Activated T-helper 17 cell treated with anti-CD3 and anti-CD28 coated beads, Interleukin-2, amount 50 U/mL, for 72 hours (primary cell): ENCODE measurements at places on chromosomes 6 and 20. TPM values are rescaled to one million over a fixed set of nuclear protein-coding genes. Genes with fewer than 3 reads are reported as not detected.

The PPP1R3G gene
- total RNA-seq = 0.05 TPM

The GGTLC1 gene
- not detected for total RNA-seq

The MED20 gene
- 22.6 TPM for total RNA-seq

DNA sequence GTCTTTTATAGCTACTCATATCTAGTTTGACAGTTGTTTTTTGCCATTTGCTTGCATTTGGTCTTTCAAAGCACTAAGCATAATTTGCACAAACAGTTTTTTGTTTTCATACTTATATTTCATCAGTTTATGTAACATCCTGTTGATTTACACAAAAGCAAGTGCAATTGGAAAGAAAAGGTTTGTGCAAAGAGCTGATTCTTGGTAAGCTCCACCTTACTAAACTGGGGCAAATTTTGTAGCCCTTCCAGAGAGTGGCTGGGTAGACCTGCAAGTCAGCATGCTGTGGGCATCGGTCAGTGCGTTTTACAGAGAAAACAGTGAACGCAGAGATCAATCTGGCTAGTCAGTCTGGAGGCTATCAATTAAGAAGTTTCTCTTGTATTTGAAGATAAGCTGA is 34.5 kb downstream of the TXLNB start:
- no peak for ATAC-seq

GRCh38 chr6:153092082-153093013 is 38.7 kb downstream of the RGS17 start:
- ATAC-seq = peak; percentile 35
